ENCODE measurements at places on chromosomes 12 and 14. TPM values are rescaled to one million over a fixed set of nuclear protein-coding genes. Genes with fewer than 3 reads are reported as not detected.

DNA sequence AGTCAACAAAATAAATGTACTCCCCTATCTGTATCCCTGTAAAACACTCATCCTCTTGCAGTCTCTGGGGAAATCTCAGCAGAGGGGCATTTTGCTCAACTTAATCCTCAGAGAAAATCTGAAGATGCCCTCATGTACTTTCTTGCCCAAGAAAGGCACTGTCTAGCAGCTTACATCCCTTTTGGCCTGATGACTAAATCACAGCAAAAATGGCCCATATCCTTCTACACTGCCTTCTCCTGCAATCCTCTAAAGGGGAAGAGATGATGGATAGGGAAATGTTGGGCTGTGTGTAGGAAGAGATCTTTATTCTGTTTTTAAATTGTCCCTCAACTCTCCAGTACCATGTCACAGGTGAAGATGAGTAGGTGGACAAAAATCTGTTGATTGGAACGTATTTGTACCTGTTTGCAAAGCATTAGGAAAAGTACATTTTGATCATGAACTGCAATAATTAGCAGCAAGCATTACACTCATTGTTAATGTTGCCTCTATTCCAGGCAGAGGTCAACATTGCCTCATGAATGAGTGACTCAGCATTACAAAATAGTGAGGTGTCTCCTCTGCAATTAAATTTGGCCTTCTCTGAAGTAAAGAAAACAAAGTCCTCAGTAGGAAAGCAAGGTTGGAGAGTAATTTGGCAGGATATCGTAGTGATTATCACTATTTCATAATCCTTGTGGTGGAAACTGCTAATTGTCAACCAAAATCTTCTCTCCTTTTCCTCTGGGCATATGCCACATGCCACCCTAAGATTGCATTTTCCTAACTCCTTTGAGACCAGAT, 172.4 kb upstream of the CAND1 start:
- H3K4me3 ChIP-seq: no peak overlapping the region
- H3K4me1 ChIP-seq: no peaks in the 10 kb centered on the region
- H3K27ac ChIP-seq: no peak overlapping the region
- no peaks in the 10 kb centered on the region for H3K27me3 ChIP-seq
- no peaks in the 10 kb centered on the region for H3K36me3 ChIP-seq

Gene KRT79
- not detected for total RNA-seq

DNA sequence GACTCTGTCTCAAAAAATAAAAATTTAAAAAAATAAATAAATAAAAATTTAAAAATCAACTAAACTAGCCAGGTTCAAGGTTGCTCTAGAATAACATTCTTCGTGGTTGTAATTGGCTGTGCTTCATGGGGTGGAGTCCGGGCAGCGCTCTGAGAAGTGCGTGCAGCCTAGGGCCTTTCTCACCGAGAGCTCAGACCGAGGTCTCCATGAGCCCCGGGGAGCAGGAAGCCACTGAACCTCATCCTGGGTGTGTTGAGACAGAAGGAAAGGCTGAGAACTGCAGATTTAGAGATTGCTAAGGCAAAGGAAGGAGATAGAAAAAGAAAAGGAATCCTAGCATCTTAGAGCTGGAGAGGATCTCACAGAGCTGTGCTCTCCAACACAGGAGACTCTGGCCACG, 14.7 kb downstream of the P2RX4 start:
- no peak for DNase-seq
- no peaks in the 10 kb centered on the region for H3K36me3 ChIP-seq
- no peak overlapping the region for H3K4me3 ChIP-seq

- no peak overlapping the region for H3K27ac ChIP-seq
- no peak for DNase-seq
- no peaks in the 10 kb centered on the region for H3K36me3 ChIP-seq
- H3K4me3 ChIP-seq: no peak overlapping the region
- H3K4me1 ChIP-seq: no peaks in the 10 kb centered on the region
These were observed 39.3 kb downstream of the ARL6IP4 start for GRCh38 chr12:123019841-123020138.

DNA sequence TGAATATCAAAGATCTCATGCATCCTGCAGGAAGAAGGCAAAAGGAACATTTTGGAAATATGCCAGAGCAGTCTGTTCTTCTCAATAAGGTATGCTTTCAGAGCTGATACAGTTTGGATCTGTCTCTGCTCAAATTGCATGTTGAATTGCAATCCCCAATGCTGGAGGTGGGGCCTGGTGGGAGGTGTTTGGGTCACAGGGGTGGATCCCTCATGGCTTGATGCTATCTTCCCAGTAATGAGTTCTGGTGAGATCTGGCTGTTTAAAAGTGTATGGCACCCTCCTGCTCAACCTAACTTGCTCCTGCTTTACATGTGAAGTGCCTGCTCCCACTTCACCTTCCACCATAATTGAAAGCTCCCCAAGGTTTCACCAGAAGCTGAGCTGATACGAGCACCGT, 76.6 kb downstream of the RIN3 start:
- H3K36me3 ChIP-seq: no peaks in the 10 kb centered on the region
- no peaks in the 10 kb centered on the region for H3K27me3 ChIP-seq
- no peak overlapping the region for H3K27ac ChIP-seq
- no peak for DNase-seq
- no peak overlapping the region for H3K4me3 ChIP-seq

- H3K4me3 ChIP-seq: peak overlapping the region; percentile 9
- H3K27me3 ChIP-seq: peaks cover 3% of the 10 kb centered on the region
- H3K27ac ChIP-seq: peak overlapping the region; percentile 6
- peaks cover 4% of the 10 kb centered on the region for H3K4me1 ChIP-seq
These were observed 55.6 kb upstream of the PPP2R5C start for GRCh38 chr14:101705733-101706508.

Gene DHRS2
- 1.2 TPM for total RNA-seq

- H3K27ac ChIP-seq: no peak overlapping the region
- H3K4me3 ChIP-seq: no peak overlapping the region
- H3K36me3 ChIP-seq: no peaks in the 10 kb centered on the region
- no peaks in the 10 kb centered on the region for H3K27me3 ChIP-seq
- DNase-seq: no peak
These were observed 268.1 kb downstream of the CACNA1C start for GRCh38 chr12:2320841-2321240.

DNA sequence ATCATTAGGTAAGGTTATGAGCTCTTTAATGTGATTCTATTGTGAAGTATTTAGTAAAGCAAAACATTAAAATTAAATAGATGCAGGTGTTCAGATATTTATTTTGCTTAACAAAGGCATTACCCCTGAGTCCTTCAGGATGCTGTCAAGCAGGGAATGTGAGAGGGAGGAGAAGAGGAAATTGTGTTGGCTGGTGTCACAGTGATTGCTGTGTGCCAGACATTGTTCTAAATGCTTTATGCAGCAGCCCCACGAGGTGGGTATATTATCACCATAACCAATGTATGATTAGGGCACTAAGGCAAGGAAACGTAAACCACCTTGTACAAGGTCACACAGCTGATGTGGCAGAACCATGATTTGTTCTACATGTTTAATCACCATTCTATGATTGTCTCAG, 80.1 kb downstream of the STAB2 start:
- no peaks in the 10 kb centered on the region for H3K4me1 ChIP-seq
- no peak overlapping the region for H3K27ac ChIP-seq
- no peaks in the 10 kb centered on the region for H3K36me3 ChIP-seq
- no peak overlapping the region for H3K4me3 ChIP-seq

DNA sequence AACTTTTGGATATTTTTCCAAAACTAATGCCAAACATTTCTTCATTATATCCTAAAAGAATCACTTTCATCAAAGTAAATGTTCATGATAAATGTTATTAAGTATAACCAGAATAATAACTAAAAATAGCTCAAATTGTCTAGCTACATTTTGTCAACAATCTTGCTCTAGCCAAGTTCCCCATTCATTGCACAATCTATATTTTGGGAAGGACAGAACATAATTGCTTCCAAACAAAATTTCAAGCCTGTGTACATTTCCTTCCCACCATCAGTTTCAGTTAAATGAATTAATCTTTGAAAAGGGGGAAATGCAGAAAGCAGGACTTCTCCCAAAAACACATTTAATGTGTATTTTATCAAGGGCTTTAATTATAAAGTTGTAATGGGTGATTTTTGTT, 98.0 kb upstream of the PLEKHG7 start:
- no peak for DNase-seq
- H3K36me3 ChIP-seq: no peaks in the 10 kb centered on the region
- no peaks in the 10 kb centered on the region for H3K4me1 ChIP-seq

GRCh38 chr14:82412545-82412944, 878.9 kb upstream of the SEL1L start:
- DNase-seq: no peak
- H3K27ac ChIP-seq: no peak overlapping the region
- H3K4me1 ChIP-seq: no peaks in the 10 kb centered on the region
- H3K4me3 ChIP-seq: no peak overlapping the region

Gene PLCZ1
- 0.85 TPM for total RNA-seq

DNA sequence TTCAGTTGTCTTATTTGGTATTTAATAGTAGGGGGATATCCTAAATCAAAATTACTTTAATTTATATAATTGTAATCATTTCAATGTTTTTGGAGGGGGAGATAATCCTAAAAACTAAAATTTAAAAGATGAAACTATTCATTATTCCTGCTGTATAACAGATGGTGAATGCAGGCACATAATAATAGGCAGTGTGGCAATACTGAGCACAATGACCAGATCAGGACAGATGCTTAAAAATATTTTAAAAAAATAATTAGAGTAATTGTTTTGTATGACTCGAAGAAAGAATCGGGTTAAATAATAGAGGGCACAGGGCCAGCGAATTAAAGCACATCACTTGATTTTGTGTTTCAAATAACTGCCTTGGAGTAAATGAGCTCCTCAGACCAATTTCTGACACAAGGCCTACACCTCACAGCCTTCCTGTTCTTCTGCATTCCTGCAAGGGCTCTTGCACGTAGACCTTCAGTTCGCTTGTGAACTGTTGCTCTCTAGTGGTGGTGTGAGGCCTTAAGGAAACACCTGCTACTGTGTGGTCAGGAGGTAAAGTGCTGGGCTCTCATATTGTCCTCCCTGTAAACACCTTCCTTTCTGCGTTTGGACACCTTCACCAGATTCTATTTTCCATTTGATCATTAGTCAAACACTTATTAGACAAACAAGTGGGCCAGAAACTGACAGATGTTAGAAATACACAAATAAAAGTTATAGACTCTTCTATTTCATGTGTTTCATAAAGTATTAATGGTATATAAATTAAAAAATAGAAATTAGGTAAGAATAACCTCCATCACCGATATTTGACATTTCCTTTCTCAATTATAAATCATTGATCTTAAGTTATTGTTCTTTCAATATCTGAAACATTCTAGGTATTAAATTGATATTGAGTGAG, 29.3 kb upstream of the KLRF1 start:
- H3K27ac ChIP-seq: no peak overlapping the region
- no peak overlapping the region for H3K4me3 ChIP-seq
- no peaks in the 10 kb centered on the region for H3K27me3 ChIP-seq
- H3K4me1 ChIP-seq: no peaks in the 10 kb centered on the region
- H3K36me3 ChIP-seq: no peaks in the 10 kb centered on the region

- no peaks in the 10 kb centered on the region for H3K27me3 ChIP-seq
- no peak for DNase-seq
- H3K4me1 ChIP-seq: peaks cover 7% of the 10 kb centered on the region
- no peaks in the 10 kb centered on the region for H3K36me3 ChIP-seq
- peak overlapping the region; percentile 65 for H3K27ac ChIP-seq
These were observed 118.5 kb downstream of the PRKCH start for GRCh38 chr14:61439779-61440418.

Gene CPNE8
- total RNA-seq: 3.5 TPM

- H3K4me1 ChIP-seq: no peaks in the 10 kb centered on the region
- no peak overlapping the region for H3K27ac ChIP-seq
- DNase-seq: no peak
These were observed 57.9 kb upstream of the SLCO1B1 start for GRCh38 chr12:21073129-21073528.

Gene CEP83
- 6.8 TPM for total RNA-seq

Gene ERBB3
- 77.3 TPM for total RNA-seq

DNA sequence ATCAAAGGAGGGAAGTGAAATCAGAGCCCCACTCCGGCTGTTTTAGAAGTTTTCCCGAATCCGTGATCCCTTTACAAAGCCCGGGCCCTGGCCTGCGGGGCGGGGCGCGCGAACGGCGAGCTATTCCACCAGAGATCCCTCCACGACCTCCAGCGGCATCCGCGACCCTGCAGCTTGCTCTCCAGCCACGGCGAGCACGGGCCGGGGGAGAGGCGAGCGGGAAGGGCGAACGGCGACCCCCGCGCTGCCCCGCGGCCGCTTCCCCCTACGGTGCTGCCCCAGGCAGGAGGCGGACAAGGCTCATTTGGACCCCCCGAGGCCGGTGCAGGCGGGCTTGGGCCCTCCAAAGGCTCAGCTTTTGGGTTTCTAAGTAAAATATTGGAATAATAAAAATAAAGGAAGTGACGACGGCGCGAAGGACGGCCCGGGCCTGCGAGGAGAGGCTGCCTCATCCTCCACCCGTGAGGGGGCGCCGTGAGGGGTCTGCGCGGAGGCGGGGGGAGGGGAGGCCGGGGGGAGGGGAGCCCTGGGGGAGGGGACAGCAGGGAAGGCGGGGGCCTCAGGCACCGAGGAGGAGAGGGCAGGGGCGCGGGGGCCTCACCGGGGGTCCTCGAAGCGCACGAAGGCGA, 613 bp downstream of the SRSF9 start:
- no peaks in the 10 kb centered on the region for H3K36me3 ChIP-seq
- peak overlapping the region; percentile 84 for H3K4me3 ChIP-seq
- H3K27ac ChIP-seq: peak overlapping the region; percentile 86
- DNase-seq: peak; percentile 15
- H3K27me3 ChIP-seq: no peaks in the 10 kb centered on the region
- peaks cover under 1% of the 10 kb centered on the region for H3K4me1 ChIP-seq

DNA sequence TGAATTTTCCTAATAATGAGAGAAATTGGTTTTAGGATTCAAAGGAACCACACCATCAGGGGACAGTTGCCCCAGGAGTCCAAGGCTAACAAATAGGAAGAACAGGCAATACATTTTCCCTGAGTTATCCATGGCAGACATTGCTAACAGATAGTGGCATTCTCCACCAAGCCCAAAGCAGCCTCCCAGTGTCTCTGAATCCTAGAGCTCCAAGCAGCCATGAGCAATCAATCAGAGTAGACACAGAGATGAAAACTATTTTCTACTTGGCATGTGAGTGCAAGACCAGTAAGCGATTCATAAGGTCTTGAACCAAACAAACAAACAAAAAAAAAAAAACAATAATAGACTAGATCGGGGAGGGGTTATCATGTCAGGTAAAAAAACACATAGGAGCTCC, 515.7 kb downstream of the MED13L start:
- no peaks in the 10 kb centered on the region for H3K36me3 ChIP-seq
- DNase-seq: no peak
- no peaks in the 10 kb centered on the region for H3K27me3 ChIP-seq
- H3K27ac ChIP-seq: peak overlapping the region; percentile 94
- H3K4me1 ChIP-seq: peaks cover 8% of the 10 kb centered on the region

Gene NTN4
- total RNA-seq: 118 TPM

GRCh38 chr12:7039403-7039802, 21.1 kb upstream of the C1S start:
- no peak for DNase-seq
- no peaks in the 10 kb centered on the region for H3K4me1 ChIP-seq
- no peak overlapping the region for H3K4me3 ChIP-seq
- H3K27ac ChIP-seq: no peak overlapping the region

DNA sequence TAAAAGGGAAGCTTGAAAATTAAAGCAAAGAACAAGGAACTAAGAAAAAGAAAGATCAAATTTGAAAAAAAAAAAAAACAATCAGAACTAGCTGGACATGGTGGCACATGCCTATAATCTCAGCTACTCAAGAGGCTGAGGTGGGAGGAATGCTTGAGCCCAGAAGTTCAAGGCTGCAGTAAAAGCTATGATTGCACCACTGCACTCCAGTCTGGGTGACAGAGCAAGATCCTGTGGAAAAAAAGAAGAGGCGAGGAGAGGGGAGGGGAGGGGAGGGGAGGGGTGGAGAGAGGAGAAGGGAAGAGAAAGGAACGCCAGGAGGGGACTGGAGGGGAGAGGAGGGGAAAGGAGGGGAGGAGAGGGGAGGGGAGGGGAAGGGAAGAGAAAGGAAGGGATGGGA, 43.0 kb downstream of the EEA1 start:
- H3K36me3 ChIP-seq: no peaks in the 10 kb centered on the region
- no peak for DNase-seq
- no peaks in the 10 kb centered on the region for H3K4me1 ChIP-seq

Measured in prostate gland (tissue), 2 donors.